ENCODE measurements at places on chromosomes 11 and 22. TPM values are rescaled to one million over a fixed set of nuclear protein-coding genes. Genes with fewer than 3 reads are reported as not detected.

DNA sequence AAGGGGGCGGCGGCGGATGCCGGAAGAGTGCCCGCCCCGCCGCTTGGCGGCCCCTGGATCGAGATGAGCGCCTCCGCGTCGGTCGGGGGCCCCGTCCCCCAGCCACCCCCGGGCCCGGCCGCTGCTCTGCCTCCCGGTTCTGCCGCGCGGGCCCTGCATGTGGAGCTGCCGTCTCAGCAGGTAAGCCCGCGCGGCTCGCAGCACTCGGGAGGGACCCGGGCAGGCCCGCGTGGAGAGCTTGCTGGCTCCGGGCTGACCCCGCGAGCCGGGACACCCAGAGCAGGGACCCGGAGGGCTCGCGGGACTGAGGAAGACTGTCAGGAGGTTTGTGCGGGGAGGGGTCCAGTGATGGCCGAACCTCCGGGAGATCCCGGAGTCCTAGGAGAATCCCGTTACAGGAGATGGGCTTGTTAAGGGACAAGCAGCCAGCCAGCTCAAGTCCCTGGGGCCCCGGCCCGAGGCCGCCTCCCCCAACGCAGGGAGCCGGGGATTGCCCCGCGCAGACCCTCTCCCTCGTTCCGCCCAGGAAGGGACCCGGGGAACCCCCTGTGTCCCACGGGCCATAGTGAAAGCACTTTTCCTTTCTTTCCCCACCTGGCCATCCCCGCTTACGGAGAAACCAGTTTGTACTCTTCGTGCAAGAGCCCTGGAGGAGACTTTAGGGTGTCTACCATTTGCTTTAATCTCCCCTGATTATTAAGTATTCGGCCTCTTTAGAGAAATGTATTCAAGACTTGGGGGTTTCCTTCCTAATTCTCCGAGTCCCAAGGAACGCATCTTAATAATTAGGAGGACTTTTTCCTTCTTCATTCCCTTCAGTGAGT lies 547 bp downstream of the UVRAG start:
- peak; percentile 54 for DNase-seq

DNA sequence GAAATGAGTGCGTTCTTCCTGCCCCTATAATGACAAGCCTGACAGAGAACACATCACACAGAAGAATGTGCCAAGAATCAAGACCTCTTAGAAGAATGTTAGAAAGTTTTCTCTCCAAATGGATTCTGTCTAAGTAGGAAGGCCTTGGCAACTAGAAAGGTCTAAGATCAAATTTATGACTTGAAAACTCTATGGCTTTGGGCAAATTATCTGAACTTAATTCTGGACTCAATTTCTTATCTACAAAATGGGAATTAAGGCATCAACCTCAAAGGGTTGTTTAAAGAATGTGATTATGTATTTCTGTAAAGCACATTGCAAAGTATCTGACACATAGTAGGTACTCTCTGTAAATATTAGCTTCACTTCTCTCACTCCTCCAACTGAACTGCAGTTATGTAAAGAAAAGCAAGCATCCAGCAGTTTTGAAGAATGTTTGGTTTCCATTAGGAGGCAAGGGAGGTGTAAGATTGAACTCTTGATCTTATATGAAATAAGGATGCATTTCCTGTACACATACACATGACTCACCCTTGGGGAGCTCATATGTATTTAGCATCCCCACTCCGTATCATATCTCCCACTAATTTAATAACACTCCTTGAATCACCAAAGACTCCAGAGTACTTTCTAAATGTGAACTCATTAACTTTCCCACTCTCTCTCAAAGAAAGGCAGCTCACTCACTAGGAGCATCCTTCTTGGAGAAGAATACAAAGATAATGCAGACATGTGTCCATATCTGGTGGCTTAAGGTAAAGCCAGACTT lies 77.6 kb downstream of the ETS1 start:
- DNase-seq: no peak

THRSP gene
- not detected for polyA plus RNA-seq

DNA sequence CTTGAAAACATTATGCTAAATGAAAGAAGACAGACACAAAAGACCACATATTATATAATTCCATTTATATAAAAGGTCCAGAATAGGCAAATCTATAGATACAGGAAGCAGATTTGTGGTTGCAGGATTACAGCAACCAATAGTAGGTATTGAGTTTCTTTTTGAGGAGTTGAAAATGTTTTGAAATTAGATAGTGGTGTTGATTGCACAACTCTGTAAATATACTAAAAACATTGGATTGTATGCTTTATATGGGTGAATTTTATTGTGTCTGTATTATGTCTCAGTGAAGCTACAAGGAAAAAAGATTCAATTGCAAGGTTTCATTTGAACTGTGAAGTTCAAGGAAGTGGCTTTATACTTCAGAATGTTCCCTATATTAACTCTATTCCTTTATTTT lies 3.0 kb upstream of the RRAS2 start:
- DNase-seq: no peak

- no peak for DNase-seq
Measured at GRCh38 chr11:1547467-1548098, 24.5 kb downstream of the DUSP8 start.

GRCh38 chr11:76033699-76034098 lies 172.6 kb downstream of the WNT11 start:
- no peak for DNase-seq

TMEM191B gene
- polyA plus RNA-seq: 2.3 TPM

APOL5 gene
- polyA plus RNA-seq: not detected
